IMR-90 (cell line): ENCODE measurements at places on chromosomes 16 and 17. TPM values are rescaled to one million over a fixed set of nuclear protein-coding genes. Genes with fewer than 3 reads are reported as not detected.

- no peak for DNase-seq
Observed at GRCh38 chr16:28063591-28064061, at the start of gene GSG1L. TSS of gene GSG1L (minus strand) at chr16:28063714. CDS start at chr16:28063424, 290 bp downstream.

DNA sequence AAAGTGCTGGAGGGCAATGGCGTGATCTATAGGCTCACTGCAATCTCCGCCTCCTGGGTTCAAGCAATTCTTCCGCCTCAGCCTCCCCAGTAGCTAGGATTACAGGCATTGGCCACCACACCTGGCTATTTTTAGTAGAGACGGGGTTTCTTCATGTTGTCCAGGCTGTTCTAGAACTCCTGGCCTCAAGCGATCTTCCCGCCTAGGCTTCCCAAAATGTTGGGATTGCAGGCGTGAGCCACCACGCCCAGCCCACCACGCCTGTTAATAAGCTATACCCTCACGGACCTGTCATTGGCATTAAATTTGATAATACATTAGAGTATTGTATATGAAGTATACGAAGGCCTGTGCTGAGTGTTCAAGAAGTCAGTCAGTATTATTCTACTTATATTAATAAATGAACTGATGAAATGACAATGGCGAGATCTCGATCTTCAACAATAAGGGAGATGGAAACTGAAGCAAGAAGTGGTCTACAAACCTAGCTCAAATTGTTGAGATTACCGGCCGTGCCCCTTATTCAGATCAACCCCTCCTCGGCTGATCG is 818 bp upstream of the BCAS3 start:
- DNase-seq = no peak

DNA sequence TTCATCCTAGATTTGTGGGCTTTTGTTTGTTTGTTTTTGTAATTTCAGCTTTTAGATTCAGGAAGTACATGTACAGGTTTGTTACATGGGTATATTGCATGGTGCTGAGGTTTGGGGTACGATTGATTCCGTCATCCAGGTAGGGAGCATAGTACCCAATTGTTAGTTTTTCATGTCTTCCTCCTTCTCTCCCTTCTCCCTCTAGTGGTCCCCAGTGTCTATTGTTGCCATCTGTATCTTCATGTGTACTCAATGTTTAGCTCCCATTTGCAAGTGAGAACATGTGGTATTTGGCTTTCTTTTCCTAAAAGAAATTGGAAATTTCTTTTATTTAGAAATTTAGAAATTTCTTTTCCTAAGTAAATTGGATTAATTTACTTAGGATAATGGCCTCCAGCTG is 37.1 kb upstream of the BCAS3 start:
- DNase-seq = peak; percentile 22

DNA sequence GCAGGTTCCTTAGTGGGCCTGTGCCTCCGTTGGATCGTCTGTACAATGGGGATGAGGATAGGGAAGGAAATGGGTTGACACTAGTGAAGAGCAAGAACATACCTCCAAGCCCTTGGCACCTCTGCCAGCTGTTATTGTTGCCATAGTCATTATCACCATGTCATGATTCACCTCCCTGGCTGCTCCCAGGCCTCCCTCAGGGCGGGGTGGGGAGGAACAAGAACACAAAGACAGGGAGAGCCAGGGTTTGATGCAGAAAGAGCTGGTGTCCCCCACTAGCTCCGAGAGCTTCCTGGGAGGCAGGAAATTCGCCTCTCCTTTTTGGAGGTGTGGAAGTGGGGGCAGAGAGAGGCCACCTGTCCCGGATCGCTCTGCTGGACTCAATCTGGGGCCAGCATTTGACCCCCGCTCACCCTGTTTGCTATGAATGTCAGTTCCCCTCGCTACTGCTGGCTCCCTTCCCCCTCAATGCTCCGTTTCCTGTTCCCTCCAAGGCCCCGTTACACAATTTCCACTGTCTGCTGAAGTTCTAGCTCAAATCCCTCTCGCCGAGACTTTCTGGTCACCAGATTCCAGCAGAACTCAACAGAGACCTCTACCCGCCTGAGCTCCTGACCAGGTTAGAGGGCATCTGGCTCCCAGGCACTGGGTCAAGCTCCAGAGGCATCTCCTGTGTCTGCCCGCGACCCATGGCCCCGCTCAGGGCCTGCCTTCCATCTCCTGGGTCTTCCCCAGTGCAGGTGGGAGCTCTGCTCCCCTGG is 9.1 kb downstream of the TIMP2 start:
- DNase-seq = no peak

DNA sequence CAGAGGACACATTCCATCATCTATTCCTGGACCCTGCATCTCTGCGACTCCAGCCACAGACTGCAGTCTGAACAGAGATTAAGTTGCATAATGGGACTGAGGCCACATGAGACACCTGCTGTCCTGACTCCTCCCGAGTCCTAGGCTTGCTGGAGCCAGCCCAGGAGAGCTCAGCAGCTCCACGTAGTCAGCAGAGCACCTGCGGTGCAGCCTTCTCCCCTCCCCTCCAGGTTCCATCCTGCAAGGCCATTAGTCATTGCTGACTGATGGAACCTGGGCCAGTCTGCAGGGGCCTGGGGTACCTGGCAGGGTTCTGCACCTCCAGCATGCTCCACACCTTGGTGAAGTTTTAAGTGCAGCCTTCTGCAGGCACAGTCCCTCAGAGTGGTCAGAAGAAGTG is 76.7 kb downstream of the PLD6 start:
- DNase-seq = no peak

- DNase-seq = no peak
Observed at GRCh38 chr16:85998171-85998867, 99.4 kb downstream of the IRF8 start.

DNA sequence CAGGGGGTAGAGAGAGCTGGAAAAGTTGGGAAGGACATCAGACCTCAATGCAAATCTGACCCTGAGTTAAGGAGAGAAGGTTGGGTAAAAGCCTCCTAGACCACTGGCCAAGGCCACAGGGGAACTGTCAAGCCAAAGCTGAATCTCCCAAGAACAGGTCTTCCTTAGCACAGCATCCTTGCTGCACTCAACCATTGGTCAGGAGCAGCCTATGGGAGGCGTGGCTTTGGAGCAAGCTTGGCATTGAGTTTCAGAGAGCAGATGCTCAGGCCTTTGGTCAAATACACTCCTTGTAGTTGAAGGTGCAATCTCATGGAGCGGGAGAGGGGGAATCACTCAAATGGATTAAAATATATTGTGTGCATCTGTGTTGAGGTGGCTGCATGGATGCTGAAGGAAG is 21.8 kb downstream of the SOX9 start:
- no peak for DNase-seq

Gene OXLD1
- 9.9 and 10.3 TPM in 2 replicates for total RNA-seq

Gene KRTAP9-1
- total RNA-seq = not detected in 2 replicates

DNA sequence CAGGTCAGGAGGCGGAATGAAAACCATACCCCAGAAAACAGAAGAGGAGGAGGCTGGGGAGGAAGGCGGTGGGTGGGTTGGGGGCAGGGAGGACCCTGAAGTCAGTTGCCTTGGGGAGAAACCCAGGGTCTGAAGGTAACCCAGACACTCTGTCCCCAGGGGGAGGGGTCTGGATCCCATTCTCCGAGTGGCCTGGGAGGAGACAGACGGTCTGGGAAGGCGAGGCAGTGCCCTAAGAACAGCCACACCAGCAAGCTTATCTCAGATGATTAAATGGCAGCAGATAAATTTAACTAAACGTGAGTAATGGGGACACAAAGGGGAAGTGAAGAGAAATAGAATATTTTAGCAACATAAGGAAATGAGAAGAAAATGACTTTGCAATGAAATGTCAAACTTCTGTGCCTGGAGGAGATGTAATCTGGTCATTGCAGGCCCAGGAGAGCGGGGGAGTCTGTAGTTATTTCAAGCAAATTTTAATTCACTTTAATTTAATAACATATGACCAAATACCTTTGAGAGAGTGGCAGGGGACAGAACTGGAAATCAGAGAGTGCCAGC is 21.4 kb upstream of the ZFP90 start:
- DNase-seq = no peak

DNA sequence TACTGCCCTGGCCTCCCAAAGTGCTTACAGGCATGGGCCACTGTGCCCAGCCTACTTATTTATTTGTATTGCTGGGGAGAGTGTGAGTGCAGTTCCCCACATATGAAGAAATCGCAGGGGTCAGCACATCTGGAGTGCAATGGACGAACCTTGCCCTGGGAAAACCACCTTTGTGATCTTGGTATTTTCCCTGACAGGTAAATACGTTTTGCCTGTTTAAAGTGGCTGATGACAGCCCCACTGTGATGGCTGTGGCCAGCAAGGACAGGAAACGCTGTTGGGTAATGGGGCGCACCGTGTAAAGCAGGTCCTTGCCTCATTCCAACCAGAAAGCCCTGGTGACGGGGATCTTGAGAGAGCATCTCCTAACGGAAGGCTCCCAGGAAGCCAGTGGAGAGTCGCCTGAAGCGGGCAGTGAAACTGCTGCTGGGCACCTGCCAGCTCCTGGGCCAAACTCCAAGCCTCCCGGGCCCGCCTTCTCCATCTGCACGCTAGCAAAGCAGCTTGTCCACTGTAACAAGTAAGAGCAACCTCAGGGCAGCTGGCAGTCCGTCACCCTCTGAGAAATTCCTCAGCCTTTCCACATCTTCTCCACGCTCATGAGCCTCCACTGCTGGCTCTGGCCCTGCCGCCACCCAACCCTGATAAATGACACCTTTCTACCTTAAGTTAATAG is 17.5 kb downstream of the EMC8 start:
- DNase-seq = peak; percentile 66

- DNase-seq = peak; percentile 25
Observed at GRCh38 chr16:47644661-47645060, 183.5 kb downstream of the PHKB start.

DNA sequence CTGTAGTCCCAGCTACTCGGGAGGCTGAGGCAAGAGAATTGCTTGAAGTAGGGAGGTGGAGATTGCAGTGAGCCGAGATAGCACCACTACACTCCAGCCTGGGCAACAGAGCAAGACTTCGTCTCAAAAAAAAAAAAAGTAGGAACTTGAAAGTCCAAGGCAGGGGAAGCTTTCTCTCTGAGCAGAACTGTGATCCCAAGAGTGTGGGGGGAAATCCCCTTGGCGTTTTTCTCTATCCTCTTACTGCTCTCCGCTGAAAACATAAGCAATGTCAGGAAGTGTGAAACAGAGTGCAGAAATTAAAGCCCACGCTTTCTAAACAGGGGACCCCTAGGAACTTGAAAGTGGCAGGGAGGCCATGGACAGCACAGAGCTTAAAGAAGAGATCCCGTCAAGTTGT is 9.8 kb upstream of the CMTM3 start:
- no peak for DNase-seq
